ENCODE measurements at places on chromosomes 2 and 18.

DNA sequence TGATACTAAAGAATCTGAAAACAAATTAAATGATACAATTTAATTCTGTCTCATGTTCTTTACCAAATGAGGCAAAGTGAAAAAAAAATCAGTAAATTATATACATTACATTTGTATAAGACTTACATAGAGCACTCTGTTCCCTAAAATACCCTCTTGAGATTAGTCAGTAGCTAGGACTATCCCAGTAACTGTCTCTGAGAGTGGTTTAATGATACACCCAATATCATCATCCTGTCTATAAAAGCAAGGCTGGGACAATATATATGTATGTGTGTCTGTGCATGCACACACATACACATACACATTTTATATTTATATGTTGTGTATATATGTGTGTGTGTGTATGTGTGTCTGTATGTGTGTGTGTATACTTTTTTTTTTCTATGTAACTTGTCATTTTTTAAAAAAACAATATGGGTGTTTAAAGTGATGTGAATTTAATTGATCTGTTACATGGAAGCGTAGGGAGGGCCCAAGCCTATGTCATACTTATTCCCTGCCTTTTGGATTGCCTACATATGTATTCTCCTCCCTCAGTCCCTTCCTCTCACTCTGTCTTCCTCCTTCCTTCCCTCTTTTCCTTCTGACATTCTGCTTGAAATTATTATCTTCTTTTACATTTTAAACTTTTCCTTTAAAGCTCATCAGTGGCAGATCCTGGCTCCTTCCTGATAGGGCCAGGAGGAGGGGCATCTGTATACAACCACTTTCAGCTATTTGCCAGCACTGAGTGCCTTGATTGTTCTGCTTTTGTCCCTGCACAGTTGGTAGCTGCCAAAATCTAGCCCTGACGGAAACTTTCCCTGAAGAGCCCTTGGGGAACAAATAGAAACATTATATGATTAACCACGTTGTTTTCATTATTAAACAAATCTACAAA, 6.8 kb downstream of the ASXL3 start:
- DNase-seq, result no peak

- no peak for DNase-seq
Measured at GRCh38 chr2:147712051-147712450, 132.8 kb upstream of the ACVR2A start.

DNA sequence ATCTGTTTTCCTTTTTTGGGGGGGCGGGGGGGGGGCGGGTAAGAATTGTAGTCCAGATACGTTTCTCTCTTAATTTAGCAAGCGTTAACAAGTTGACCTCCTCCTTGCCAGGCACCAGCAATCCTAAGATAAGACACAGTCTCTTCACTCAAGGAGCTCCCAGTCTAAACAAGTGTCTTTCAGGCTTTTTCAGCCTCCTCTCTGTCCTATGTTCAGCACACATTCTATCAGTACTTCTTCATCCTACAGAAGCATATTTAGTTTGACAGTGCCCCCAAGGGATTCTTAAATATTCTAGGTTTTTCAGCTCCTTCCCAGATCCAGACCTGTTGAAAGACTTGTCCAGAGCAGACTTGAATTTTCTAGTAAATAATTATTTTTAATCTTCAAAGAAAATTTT, 2.7 kb downstream of the PPP1CB start:
- peak; percentile 29 for DNase-seq

- DNase-seq, result peak; percentile 82
Measured at GRCh38 chr2:71935262-71935848, 212.3 kb downstream of the CYP26B1 start.

DNA sequence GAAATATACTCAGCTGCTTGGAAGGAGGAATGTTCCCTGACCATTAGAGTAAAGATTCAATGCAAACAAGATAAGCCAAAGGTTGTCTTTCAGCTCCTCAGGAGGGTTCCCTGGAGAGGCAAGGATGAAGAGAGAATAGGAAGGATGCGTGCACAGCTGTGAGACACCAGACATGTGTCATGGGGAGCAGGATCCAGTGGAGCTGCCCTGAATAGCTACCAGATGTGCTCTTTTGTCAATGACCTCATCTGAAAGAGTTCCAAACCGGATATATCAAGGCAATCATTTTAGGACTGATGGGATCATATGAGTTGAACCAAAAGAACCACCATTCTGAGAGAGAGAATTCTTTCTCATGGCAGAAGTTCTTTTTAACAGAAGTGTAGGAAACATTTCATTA, 490.6 kb downstream of the IRS1 start:
- DNase-seq, result peak; percentile 64

GRCh38 chr2:161166538-161167409, 6.5 kb downstream of the TANK start:
- DNase-seq, result no peak

DNA sequence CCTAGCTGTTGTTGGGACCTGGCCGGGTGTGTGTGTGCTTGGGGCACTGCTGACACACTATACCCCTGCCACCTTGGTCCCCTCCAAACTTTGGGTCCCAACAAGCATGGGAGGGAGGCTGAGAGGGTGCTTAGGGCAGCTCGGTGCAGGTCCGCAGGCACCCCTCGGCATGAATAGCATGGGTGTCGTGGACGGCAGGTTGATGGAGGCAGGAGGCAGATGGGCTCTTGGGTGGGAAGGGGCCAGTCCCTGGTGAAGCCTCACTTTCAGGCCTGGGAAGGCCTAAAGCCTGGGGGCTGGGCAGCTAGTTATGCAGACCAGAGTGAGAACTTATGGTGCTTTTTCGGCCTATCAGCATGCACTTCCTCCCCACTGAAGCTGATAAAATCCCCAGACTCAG, 164.2 kb downstream of the CDH19 start:
- DNase-seq, result no peak

DNA sequence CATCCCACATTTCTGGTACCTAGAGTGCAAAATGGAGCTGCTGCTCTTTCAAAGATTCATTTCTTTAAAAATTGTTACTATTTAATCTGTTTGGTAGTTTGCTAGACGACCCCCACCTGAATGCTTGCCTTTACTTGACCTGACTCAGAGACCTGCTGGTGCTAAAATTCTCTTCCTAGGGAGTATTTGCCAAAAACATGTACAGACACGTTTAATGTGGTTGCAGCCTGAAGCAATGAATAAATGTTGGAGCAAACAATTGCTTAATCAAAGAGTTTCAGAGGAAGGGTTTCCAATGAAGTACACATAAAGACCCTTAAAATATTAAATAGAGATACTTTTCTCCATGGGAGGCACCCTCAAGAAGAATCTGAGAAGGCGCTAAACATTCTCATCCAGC, 734.4 kb downstream of the CBLN2 start:
- no peak for DNase-seq

- no peak for DNase-seq
Measured at GRCh38 chr18:63895190-63895589, 7.7 kb downstream of the SERPINB2 start.

DNA sequence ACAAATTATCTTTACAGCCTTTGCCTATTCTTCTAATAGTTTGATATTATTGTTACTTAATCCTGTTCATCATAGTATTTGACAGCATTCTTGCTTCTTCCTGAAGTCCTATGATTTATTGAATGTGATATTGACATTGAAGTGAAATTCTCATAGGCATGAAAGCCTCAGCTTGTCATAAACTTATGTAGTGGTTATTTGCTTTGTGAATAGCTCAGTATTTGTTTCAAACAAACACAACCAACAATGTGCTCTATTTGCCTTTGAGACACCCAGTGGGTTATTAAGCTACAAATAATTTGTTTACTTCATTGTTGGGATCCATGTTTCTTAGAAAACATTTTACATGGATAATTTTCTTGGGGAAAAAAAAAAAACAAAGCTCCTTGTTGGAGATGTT, 57.2 kb downstream of the TTC39C start:
- no peak for DNase-seq

DNA sequence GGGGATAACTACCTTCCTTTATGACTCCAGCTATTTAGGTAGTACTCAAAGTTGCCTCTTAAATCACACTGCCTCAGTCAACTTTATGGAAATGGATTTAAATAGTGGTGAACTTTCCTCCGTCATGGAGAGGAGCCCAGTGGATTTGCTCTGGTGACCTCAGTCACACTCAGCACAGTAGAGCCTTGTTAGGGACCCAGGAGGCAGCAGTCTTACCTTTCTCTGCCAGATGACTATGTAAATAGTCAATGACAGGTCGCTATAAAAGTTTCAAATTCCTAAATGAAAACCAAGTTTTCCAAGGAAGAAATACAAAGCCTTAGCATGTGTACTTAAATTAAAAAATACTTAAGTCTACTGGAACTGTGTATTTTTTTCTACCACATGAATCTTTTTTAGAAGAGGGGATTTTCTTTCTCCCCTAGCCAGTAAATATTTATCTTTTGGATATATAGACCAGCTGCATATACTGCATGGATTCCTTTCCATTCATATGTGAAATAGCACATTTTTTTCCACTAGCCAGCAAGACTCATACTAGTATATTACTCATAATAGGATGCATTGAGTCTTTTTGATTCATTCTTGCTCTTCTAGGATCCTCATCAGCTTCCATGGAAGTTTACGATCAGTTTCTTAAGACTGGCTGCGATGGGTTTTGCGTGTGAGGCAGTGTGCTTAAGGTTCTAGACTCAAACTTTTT, 147.1 kb downstream of the FMNL2 start:
- DNase-seq, result no peak

GRCh38 chr2:213766062-213766461, 481.8 kb downstream of the SPAG16 start:
- DNase-seq, result no peak
